ENCODE measurements at places on chromosomes 3 and 15.

DNA sequence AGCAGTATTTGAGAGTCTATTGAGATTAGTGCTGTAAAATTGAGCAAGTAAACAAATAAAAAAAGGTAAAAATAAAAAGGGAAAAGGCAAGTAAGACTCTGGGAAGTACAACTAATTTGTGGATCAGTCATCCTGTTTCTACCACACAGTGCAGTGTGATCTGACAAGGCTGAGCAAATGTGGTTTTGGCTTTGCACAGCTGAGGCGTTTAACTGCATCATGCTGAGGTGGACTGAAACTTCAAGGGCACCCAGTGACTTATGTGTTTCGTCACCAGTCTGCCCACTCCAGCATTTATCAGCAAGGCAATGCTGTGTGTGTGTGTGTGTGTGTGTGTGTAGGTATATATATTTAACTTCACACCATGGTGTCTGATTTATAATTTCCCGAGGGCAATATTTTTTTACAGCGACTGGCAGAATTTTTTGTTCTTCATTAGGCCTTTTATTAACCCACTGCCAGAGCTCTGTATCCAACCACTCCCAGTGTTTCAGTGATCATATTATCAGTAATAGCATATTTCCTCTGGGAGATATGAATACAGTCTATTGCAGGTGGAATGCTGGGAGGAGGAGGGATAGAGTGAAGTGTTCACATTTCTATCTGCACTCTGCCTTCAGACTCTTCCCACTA, 131.5 kb upstream of the SATB1 start:
- DNase-seq = peak; percentile 71

- no peak for DNase-seq
Measured at GRCh38 chr15:88745696-88746095, 57.5 kb upstream of the ACAN start.

DNA sequence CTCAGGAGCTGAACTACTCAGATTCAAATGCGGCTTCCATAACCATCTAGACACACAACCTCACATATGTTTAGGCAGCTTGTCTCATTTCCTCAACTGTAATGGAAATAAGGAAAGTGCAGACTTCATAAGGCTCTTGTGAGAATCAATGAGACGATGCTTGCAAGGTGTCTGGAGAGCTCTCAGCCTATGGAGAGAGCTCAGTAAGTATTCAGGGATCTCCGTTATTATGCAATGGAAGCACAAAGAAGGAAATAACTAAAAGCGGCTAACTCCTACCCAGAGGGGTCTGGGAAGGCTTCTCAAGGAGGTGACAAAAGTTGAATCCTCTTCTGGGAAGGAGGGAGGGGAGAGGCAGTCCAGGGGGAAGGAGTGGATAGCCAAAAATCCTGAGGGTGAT, 50.1 kb upstream of the LIPC start:
- DNase-seq = no peak

GRCh38 chr3:185813205-185813604, 11.6 kb downstream of the IGF2BP2 start:
- DNase-seq = no peak

DNA sequence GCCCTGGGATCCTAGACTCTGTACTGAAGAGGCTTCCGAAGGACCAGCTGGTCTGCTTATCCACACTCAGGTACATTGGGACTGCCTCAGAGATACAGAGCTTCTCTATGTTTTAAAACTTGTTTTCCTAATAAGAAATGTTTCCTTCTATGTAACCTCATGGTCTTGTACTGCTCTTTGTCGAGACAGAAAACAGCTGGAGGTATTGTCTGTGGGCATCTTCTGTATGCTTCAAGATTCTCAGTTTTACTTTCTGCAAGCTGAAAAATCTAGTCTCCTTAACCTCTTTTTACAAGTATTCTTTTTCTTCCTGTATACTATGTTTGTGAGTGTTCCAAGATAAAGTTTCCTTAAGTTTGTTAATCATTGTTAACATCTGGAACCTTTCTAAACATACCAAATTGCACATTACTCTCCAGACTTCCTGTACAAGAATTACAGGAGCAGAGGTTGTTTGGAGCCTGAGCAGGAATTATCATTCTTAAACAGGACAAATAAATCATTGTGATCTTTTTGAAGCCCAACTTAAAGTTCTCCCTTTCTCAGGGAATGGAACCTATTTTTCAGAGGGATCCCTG, 358.3 kb upstream of the CFAP20DC start:
- DNase-seq = no peak

DNA sequence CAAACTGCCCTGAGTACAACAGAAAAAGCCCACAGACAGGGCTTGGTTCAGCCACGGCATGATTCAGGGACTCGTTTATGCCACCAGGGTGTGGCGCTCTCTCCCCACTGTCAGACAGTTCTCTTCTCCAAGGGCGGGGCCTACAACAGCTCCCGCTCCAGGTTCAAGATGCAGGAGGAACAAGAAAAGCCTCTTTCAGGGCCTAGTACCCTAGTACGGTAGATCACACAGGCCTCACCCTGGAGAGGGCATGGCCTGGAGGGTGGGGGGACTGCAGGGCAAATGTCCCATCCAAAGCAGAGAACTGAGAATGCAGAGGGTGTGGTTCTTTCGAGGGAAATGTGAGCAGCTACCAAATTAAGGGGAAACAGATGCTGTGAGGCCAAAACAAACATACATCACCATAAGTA, 12.0 kb downstream of the MESD start:
- no peak for DNase-seq

DNA sequence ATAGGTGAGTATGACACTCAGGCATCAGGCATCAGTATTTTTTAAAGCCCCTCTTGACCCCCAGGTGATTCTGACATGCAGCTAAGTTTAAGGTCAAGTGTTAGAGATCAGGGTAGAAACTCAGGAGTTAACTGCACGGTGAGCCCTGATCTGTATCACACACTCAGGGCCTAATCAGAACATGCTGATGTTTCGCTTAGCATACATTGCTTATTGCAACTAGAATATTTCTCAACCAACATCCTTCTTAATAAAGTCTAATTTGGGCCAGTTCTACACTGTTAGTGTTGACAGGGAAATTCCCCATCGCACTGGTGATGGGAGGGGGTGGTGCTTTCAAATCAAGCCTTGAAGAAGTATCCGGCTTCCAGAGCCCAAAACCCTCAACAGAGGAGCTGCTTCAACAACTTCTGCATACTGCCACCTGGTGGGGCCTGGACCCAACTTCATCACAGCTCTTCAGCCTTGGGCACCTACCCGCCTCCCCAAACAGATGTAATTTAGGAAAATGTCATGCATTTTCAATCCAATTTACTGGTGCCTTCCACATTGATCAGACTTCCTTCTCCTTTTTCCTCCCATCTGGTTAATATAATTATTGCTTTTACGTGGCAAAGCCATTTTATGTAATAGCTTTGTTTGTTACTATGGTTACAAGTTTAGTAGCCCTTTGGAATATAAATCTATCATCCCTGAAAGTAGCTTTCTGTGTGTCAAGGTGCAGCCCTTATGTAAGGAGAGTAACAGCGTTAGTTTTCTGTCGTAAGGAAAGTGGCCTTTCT, 312.2 kb downstream of the RORA start:
- DNase-seq = peak; percentile 70

DNA sequence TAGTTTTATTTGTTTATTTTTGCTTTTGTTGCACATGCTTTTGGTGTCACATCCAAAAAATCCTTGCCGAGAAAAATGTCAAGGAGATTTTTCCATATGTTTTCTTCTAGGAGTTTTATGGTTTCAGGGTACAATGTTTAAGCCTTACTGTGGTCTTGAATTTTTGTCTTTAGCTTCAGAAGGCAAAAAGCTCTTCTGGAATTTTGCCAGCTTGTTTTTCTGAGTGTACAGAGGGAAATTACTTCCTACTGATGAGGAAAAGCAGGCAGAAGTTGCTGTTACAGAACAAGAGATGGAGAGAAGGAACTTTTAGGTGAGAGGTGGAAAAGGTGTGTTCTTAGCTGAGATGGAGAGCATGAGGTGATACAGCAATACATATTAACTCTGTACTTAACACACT, 59.6 kb downstream of the UBE2E2 start:
- DNase-seq = no peak

DNA sequence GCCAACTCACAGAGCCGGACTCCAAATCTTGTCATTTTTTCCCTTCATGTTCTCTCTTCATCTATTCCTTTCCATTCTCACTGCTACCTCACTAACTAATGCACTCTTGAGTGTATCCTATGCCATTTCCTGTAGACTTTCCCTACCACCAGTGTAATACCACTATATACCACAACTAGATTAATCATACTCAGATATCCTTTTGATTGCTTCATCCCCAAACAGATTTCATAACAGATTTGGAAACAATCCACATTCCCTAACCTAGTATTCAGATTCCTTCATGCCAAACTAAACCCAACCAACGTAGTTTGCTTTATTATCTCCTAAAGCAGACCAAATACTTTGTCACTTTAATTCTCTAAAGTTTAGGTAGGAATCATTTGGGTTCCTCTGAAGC, 2.6 kb upstream of the PLOD2 start:
- no peak for DNase-seq

- DNase-seq = no peak
Measured at GRCh38 chr3:182487143-182487542, 306.2 kb upstream of the ATP11B start.

- no peak for DNase-seq
Measured at GRCh38 chr3:141392897-141393734, 24.8 kb downstream of the ZBTB38 start.

- no peak for DNase-seq
Measured at GRCh38 chr3:62705721-62706120, 169.5 kb downstream of the CADPS start.

- no peak for DNase-seq
Measured at GRCh38 chr3:38726751-38727150, 77.3 kb upstream of the SCN5A start.

GRCh38 chr3:125085166-125085565, 29.4 kb upstream of the HEG1 start:
- DNase-seq = no peak

- no peak for DNase-seq
Measured at GRCh38 chr3:23723930-23724329, 81.8 kb upstream of the UBE2E1 start.

GRCh38 chr3:98650971-98651779, 57.8 kb upstream of the CPOX start:
- no peak for DNase-seq

DNA sequence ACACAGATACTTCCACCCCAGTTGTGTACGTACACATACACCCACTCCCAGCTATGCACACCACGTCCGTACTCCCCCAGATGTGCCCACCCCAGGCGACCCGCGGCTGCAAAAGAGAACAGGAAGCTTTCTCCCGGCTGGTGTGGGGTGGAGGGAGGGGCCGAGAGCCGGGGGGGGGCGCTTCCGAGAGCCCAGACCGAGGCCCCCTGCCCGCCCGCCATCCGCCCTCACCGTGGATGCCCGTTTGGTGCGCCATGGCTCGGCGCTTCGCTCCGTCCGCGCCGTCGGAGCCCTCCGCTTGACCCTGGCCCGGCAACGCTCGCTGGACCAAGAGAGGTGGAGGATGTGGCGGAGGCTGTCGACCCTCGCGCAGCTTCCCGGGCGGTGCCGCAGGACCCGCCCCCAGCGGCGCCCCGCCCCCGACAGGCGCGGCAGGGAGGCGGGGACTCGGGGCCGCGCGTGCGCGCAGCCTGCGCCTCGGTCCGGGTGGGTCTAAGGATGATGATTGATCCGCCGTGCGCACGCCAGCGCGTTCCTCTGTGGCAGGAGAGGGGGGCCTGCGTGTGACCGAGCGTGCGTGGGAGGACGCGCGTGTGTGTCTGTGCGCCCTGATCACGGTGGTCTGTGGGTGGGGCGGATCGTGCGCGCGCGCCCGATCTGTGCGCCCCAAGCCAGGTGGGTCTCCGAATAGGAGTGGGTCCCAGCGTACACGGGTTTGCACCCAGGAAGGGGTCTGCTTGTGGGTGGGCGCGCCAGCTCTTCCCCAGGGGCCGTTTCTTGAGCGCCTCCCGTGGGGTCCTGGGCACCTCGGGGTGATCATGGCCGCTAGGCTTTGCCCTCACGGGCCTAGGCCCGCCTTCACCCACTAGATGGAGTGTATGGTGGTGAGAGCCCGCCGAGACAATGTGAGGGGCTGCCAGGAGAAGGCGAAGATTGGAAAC, at the start of gene TWF2:
Gene TWF2, minus strand, starts transcription at position 398 of the 941 bp plus-strand sequence. Its CDS starts 142 bp downstream, at position 256.
- peak; percentile 74 for DNase-seq

DNA sequence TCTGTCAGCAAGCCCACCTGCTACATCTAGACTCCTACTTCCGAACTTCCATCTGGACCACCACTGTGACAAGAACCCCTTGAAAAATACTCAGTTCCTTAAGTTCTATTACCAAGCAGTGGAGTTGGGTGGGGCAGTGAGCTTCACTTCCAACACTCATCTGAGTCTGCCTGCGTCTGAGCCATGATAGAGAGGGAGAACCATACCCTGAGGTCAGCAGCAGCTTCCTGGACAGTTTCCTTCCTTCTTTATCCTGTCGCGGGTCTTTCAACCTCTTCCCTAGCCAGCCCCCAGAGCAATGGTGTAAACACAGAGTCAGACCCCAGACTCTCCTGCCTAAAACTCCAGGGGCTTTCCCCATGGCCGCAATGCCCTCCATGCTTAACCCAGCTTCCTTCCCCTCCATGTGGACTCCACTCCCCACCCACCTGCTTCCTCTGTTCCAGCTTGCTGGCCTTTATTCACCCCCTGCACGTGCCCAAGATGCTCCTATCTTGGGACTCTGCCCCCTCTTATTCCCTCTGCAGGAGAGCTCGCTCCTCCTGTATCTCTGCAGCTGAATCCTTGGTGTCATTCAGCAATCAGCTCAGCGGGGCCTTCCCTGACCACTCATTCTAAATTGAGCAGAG, 211.2 kb downstream of the SHQ1 start:
- DNase-seq = no peak

- DNase-seq = no peak
Measured at GRCh38 chr15:60681353-60681752, 202.4 kb upstream of the ICE2 start.

GRCh38 chr3:80993241-80993945, 768.1 kb downstream of the GBE1 start:
- DNase-seq = no peak

DNA sequence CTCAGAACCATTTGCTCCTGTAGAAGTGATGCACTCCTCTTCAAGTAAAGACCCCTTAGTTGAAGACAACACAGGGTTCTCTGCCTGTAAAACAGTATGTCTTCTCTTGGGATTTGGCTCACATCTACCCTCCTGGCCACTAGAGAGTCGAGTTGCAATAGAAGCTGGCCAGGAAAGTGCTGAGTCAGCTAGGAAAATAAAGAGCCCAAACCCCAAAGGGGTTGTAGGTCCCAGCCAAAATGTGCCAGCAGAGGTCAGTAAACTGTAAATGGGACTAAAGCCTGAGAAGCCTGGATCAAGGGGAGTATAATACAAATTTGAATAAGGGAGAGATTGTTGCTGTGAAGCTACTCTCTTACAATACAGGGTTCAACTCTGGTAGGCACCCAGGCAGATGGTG, 37.2 kb upstream of the THBS1 start:
- DNase-seq = no peak

GRCh38 chr3:183188895-183189462, 26.4 kb upstream of the LAMP3 start:
- DNase-seq = no peak

- DNase-seq = no peak
Measured at GRCh38 chr15:83898361-83898760, 244.4 kb downstream of the ADAMTSL3 start.

Data from stimulated activated CD4-positive, alpha-beta T cell treated with anti-CD3 and anti-CD28 coated beads, Interleukin-12 subunit alpha, Interleukin-12 subunit beta, amount 100 ng/mL, for 24 hours (primary cell).